ENCODE measurements at places on chromosomes 11 and 22. TPM values are rescaled to one million over a fixed set of nuclear protein-coding genes. Genes with fewer than 3 reads are reported as not detected.

Gene PNPLA5
- not detected for total RNA-seq

Gene ABCG4
- 0.13 TPM for total RNA-seq

Gene SLCO2B1
- total RNA-seq = 8.2 TPM

Gene SLC37A2
- 2.6 TPM for total RNA-seq

Gene ANKK1
- 0.09 TPM for total RNA-seq

Gene DSCAML1
- total RNA-seq = 0.80 TPM

Gene DRD4
- 0.22 TPM for total RNA-seq

Gene GLYAT
- not detected for total RNA-seq

Gene PAFAH1B2
- 59.8 TPM for total RNA-seq

Gene C11orf52
- 0.93 TPM for total RNA-seq

Gene SAA2
- total RNA-seq = not detected

Gene ARHGAP8
- total RNA-seq = 1.1 TPM

Gene BIRC2
- total RNA-seq = 57.1 TPM

Gene TBX10
- total RNA-seq = not detected

Gene IGF2
- 1,262 TPM for total RNA-seq
